ENCODE measurements at places on chromosomes 2 and 18. TPM values are rescaled to one million over a fixed set of nuclear protein-coding genes. Genes with fewer than 3 reads are reported as not detected.
A peak's percentile ranks its signal among the peaks of the same experiment; 100 is the strongest.

DNA sequence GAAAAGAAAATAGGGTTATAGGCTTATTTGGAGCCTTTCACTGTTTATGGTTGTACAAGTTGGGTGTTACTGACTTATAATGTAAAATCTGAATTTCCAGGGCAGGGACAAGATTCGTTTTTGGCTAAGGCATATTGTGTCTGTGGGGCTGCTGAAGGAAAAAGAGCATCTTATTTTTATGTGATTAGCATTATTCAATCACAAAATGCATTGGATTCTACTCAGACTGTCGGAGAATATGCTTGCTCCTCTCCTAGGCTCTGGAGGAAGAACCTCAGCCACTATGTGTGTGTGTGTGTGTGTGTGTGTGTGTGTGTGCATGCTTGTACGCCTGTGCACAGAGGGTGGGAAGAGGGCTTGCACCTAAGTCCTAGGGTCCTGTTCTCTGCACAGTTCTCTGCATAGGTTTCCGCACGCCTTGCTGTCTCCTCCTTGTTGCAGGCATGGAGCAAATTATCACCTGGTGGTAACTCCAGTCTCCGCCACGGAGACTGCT is 44.3 kb downstream of the AGAP1 start:
- no peak for DNase-seq

DNA sequence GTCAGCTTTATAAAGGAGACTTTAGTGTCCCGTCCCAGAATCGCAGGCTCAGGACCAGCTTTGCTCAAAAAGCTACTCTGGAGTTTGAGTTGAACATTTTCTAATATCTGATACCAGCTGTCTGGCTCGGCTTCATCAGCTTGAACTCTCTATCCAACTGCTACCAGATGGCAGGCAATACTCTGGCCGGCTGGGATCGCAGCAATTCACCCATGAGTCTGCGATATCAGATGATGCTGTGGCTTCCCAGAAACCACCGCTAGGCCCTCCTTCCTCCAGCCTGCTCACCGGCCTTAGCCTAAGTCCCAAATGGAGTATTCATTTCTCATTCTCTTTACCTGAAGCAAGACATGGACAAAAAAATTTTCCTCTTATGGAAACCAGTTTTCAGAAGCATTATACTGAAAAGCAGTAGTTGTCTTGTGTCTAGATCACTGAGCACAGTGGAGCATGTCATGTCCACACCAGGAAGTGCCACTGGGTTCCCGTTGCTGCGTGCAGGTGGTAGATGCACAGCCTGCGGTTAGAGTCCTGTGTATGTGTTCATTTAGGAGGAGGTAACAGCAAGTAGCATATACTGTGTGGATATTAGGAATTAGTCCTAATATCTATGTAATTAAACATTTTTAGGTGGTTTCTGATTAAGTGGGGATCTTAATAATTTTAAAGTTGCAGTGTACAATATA is 162.0 kb upstream of the SOX11 start:
- DNase-seq = no peak

Gene CD8B2
- total RNA-seq = not detected

- DNase-seq = no peak
Observed at GRCh38 chr2:8021921-8022320, 659.9 kb upstream of the ID2 start.

Gene TXNL4A
- 29.9 TPM for total RNA-seq

GRCh38 chr2:181685150-181685688 is 4.9 kb upstream of the NEUROD1 start:
- peak; percentile 53 for DNase-seq

DNA sequence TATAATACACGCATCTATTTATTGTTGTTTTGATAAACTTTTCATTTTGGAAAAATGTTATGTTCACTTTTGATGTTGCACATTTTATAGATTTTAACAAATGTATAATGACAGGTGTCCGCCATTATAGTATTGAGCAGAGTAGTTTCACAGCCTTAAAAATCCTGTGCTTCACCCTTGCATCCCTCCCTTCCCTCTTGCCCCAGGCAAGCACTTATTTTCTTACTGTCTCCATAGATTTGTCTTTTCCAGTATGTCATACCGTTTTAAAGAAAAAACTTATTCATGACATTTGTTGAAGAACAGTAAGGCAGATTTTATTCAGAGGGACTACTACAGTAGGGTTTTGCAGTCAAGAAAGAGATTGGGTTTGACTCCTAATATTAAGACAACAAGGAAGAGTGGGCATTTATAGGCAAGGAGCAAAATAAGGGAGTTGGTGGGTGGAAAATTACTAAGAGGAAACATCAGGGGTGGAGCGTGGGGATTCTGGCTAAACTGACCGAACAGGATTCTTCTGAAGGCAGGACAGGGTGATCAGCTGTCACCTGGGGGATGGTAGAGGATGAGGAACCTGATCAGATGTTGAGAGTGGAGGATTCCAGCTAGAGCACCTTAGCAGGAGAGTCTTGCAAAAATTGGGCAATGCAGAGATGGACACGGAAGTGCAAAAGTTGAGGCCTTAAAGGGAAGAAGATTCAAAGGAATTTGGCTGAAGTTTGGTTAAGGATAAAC is 108.8 kb downstream of the NCK2 start:
- no peak for DNase-seq

- DNase-seq = no peak
Observed at GRCh38 chr18:32919799-32920198, 147.0 kb upstream of the KLHL14 start.

Gene RAB17
- 48.0 TPM for total RNA-seq

Gene IL1RL1
- total RNA-seq = 93.2 TPM

- DNase-seq = no peak
Observed at GRCh38 chr18:5707586-5707985, 163.8 kb upstream of the EPB41L3 start.

Gene GPBAR1
- total RNA-seq = 0.60 TPM

GRCh38 chr2:127762846-127763245 is 48.1 kb downstream of the WDR33 start:
- DNase-seq = no peak

GRCh38 chr2:73717251-73717606 is 19.9 kb downstream of the TPRKB start:
- no peak for DNase-seq

Gene MYOM1
- total RNA-seq = 1.7 TPM

GRCh38 chr2:187134306-187134705 is 285.3 kb upstream of the ZSWIM2 start:
- no peak for DNase-seq

GRCh38 chr18:13725566-13726231 is 659 bp downstream of the FAM210A start:
- DNase-seq = no peak

All from lung (tissue), 17 donors.